LNCaP clone FGC (cell line): ENCODE measurements at places on chromosomes 1 and 21.

DNA sequence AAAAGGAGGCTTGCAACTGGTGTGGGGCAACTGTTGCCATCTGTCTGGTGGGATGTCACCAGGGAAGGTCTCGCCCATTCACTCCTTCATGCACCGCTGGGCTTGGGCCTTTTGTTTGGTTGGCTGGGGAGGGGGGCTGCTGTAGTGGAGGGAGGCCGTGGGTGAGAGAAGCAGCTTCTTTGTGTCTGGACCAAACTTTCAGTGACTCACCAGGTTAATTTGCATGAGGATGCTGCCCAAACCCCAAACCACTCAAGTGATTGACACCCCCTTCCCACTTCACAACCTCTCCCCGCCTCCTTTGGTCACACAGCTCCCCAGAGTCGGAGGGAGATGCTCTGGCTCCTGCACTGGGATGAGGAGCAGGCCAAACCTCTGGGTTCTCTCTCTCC lies 19.7 kb downstream of the BTG2 start:
- no peak for DNase-seq

DNA sequence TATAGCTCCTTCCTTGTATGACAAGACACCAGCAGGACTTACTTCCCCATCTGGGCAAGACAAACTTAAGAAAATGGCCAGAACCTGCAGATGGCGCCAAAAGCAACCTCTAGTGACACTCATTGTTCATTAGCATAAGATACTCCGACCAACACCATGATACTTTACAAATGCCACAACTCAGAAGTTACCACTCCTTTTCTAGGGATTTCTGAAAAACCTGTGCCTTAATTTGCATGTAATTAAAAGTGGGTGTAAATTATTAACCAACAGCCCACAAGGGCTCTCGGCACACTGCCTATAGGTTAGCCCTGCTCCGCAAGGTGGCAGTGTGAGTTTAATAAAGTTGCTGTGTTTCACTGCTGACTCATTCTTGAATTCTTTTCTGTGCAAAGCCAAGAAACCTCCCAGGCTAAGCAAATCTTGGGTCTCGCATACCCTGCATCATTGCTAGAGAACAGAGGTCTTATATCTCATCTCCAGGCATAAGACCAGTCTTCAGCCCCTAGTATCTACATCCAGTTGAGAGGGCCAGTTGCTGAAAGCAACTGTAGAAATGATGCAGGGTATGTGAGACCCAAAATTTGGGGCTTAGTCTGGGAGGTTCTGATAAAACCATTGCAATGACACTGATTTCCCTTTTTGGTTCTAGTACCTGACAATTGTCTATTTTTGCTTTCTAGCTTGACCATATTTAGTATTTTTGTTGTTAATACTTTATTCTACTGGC lies 86.4 kb downstream of the FAF1 start:
- DNase-seq = peak; percentile 87

GRCh38 chr1:119874186-119874585 lies 22.1 kb downstream of the ADAM30 start:
- no peak for DNase-seq

GRCh38 chr1:29801561-29801973 lies 565.2 kb downstream of the PTPRU start:
- no peak for DNase-seq

GRCh38 chr1:20641975-20642374 lies 8.7 kb downstream of the PINK1 start:
- DNase-seq = no peak

- DNase-seq = no peak
Measured at GRCh38 chr1:156887317-156887716, 6.2 kb upstream of the PEAR1 start.

DNA sequence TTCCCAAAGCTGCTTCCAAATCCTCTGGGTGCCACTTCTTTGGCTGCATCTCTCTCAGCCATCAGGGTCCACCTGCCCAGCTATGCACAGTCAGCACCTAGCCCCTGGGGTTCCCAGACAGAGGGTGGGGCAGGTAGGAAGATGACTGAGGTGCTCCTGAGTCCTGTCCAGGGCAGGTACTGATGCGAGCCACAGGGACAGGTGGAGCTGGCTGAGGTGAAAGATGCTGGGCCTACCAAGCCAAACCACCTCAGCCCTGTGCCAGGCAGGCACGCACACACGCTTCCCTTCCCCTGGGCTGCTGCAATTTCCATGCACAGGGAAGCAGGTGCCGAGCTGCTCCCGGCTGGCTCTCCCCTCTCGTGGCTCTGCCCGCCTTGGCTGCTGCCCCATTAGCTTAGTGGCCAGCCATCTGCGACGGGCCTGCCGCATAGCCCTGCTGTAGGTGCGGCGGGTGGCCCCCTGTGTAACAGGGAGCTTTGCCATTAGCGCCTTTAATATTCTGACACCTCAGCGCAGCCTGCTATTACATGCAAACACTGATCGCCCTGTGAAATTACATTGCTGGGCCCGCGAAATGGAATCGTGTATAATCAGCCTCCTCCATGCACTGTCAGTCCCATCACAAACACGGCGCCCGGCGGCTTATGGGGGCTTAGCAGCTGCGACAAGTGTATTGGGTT lies 38.9 kb downstream of the DMAP1 start:
- no peak for DNase-seq

- no peak for DNase-seq
Measured at GRCh38 chr1:57845041-57845440, 421.2 kb upstream of the DAB1 start.

- no peak for DNase-seq
Measured at GRCh38 chr1:54652168-54652567, 10.6 kb downstream of the MROH7 start.

- no peak for DNase-seq
Measured at GRCh38 chr1:90325168-90325567, 330.3 kb downstream of the ZNF326 start.

DNA sequence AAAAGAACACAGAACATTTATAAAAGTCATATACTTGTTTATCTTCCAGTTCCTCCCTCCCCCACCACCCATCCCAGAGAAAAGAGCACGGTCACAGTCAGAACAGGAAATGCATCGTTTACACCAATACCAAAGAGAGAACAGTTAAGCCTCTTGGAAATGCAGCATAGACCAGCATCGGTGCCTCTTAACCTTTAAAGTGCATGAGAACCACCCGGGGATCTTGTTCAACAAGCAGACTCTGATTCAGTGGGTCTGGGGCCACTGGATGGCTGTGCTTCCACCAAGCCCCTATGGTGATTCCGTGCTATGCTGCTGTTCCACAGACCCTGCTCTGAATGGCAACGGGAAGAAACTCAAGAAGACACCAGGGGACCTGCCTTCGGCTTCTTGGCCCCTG lies 19.2 kb downstream of the FAM89A start:
- no peak for DNase-seq

DNA sequence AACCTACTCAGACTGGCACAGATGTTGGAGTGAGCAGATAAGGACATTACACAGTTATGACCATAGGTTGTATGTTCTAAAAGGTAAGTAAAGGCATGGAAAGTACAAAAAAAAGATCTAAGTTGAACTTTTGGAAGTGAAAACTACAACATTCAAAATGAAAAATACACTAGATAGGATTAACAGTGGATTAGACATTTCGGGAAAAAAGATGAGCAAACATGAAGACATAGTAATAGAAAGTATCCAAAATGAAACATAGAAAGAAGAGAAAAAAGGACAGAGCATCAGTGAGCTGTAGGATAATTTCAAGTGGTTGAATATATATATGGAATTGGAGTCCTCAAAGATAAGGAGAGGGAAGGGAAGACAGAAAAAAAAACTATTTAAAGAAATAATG lies 34.0 kb upstream of the CR2 start:
- DNase-seq = no peak

- no peak for DNase-seq
Measured at GRCh38 chr1:159756397-159756796, 24.4 kb upstream of the DUSP23 start.

GRCh38 chr1:15236746-15237145 lies 10.3 kb upstream of the FHAD1 start:
- no peak for DNase-seq

DNA sequence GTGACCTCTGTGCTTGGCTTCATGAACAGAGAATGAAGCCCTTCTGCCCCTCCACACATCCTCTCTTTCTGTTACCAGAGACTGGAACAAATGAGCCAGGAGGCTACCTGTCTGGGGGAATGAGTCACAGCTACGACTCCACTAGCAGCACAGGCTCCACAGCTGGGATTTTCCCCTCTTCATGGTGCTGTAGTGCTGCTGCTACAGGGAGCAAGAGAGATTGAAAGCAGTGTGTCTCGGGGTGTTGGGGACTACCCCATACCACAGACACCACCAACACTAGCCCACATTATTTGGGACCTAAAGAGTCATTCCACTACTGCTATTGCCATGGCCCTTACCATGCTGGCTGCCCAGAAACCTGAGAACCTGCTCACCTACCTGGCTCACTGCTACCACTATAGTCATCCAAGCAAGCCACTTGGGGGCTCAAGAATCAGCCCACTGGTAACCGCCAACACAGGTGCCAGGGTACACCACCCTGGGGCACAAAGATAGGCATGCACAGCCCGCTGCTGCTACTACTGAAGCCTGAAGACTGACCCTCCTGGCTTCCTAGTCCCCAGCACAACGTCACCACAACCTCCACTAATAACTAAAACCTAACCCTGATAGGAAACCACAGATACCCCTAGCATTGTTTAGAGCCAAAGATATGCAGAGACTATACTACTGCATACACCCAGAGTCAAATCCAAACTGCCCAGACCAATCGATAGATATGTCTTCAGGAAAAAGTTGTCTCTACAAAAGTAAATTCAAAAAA lies 17.7 kb downstream of the CD1E start:
- no peak for DNase-seq

DNA sequence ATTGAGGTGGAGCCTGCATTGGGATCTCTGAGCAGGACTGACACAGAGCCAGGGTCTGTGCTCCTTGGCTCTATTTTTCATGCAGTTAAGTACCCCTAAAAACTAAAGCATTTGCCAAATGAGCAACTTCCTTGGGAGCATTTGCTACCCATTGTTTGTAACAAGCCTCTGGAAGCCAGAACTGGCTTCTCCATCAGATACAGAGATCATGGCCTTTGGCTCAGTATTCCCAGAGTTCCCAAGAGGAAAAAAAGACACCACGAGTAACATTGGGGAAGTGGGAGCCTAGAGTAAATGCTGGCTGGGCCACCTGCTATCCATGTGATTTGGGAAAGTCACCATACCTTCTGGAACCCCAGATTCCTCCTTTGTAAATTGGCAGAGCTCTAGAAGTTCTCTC lies 44.8 kb downstream of the OPTC start:
- no peak for DNase-seq

DNA sequence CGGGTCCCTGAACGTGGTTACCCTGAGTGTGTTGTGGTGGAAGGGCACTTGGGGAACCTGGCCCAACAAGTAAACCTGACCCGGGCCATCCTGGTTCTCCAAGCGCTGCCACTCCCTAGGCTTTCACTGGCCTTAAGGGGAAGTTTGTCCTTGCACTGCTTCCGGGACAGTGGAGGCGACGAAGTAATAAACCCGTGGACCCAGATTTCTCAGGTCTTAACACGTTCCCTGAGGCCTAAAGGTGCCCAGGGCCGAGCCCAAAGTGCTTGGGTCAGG lies 261 bp upstream of the CCDC24 start:
- no peak for DNase-seq

DNA sequence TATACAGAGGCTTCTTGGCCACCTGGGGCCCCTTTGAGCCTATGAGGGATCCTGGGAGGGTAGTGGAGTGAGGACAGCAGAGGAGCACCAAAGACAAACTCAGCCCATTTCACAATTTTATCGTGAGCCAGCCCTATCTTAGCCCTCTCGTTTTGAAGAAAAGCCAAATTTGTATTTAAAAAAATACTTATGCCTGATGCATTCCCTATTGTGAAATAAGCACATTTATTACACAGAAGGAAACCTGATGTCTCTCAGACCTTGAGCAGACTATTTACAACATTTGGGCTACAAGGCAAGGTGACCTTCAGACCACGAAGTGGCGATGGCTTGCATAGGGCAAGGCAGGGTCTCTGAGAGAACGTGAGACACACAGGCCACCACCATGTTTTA lies 41.3 kb upstream of the H6PD start:
- DNase-seq = no peak

GRCh38 chr1:100036718-100037655 lies 67.2 kb downstream of the SLC35A3 start:
- DNase-seq = no peak

DNA sequence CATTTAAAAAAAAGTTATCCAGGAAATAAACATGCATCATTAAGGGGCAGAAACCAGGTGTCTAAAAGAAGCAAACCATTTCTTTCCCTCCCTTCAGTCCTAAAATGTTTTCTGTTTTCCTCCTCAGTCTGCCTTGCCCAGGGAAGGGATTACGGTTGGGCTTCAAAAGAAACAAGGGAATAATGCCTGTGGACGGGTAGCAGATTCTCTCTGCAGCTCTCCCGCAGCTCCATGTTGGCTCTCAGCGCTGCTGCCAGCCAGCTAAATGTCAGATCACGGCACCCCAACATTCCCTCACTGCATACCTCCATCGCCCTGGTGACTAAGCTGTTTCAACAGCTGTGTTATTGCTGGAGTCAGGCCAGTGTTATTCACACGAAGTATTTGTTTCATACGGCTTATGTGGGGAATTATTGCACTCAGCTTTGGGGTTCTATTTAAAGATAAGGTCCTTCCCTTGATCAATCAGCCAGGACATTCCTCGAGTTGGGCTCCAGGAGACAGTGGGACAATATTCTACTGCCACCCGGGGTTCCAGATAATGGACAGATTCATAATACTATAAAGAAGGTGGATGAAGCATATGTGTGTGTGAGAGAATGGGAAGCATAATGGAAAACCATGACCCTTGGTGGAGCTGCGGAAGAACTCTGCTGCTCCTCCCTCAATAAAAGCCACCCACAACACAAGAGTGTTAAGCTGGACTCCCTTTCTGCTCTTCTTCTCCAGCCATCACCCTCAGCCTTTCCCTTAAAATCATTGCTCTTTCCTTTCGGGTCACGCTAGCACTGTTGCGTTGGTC lies 58.2 kb downstream of the WLS start:
- DNase-seq = no peak

DNA sequence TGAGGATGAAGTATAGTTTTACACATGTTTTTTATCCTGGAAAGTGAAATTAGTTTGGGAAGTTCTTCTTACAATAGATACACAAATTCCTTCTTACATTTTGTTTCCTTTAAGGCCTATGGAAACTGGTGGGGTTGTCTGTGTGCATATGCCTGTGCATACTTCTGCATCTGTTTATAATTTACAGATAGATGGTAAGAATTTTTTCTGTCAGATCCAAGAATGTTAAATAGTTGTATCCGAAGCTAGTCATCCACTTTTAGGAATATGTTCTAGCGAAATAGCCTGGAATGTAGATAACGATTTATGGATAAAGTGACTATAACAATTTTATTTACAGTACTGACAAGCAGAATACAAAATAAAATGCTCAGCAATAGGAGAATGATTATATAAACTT lies 194.1 kb downstream of the ROR1 start:
- no peak for DNase-seq
